ENCODE measurements at places on chromosomes 1 and 21.
A peak's percentile ranks its signal among the peaks of the same experiment; 100 is the strongest.

GRCh38 chr1:119631433-119632102 is 16.5 kb downstream of the ZNF697 start:
- peak; percentile 87 for DNase-seq

- peak; percentile 39 for DNase-seq
Observed at GRCh38 chr1:56688522-56689026, 43.5 kb downstream of the PRKAA2 start.

- peak; percentile 46 for DNase-seq
Observed at GRCh38 chr1:23282957-23283356, 61.1 kb downstream of the HNRNPR start.

DNA sequence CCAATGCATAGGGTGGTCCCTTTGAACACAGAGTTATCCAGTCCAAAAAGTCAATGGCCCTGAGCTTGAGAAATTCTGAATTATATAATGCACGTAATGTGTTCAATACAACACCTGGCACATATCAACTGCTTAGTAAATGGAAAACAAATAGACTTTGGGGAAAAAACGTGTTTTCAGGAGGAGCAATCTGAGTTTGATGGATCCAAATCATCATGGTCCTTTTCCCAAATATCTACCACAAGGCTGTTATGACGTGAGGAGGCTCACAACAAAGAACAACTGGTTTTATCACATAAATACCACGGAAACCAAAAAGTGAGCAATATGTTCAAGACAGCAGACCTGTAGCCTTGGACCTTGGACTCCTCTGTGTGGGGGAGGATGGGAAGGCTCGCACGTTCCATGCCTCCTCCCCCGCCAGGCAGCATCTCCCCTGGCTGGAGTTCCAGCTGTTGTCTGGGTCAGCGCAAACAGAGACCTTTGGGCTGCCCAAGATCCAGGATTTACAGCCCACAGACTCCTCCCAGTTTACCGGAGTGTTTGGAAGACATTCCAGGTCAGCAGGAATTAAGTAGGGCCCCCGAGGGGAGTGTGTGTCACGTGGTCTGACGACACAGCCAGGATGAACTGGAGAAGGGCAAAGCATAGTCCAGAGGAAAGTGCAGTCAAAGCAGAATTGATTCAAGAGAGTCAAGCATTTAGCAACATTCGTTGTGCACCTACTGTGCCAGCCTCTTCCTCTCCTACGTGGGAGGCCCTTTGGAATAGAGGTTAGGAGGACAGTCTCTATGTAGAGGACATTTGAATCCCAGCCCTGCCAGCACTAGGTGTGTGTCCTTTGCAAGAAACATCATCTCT is 32.2 kb upstream of the MED18 start:
- DNase-seq = peak; percentile 29

GRCh38 chr1:10909697-10910680 is 102.5 kb upstream of the TARDBP start:
- DNase-seq = no peak

DNA sequence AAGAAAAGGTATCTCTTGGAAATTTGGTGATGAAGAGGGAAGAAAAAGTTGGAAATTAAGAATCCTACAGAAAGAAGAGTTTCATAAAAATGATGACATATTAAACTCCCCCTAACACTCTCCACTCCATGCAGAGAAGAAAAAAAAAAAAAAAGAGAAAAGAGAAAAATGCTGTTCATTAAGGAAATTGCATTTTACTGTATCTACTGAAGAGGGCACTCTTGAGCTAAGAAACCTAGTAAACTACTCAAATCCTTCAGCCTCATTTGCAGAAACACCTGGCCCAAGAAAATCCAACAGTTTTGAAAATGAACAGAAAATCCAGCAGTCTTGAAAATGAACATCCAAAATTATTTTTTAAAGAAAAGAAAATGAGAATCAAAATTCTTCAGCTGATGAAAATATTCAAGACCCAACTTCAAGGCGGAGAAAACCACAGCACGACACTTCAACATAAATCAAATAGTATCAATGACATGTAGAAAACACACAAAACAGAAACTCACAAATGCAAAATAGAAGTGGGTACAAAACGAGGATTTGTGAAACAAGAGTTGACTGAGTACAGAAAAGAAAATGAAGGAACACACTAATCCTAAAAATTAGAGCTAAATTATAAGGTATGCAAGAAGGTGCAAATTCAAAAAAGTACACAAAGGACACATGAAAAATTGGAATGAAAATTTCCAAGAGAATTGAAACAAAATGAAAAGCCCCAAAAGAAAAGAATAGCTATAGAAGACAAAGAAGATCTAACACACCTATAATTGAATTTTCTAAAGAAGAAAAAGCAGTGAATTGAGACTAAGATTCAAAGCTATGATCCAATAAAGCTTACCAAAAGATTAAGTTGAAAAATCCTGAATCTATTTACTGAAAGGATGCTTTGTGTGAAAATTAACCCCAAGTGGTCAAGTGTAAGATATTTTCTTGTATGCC is 73.2 kb upstream of the DNAJC6 start:
- DNase-seq = no peak

GRCh38 chr1:247840818-247841217 is 878 bp downstream of the OR11L1 start:
- no peak for DNase-seq

DNA sequence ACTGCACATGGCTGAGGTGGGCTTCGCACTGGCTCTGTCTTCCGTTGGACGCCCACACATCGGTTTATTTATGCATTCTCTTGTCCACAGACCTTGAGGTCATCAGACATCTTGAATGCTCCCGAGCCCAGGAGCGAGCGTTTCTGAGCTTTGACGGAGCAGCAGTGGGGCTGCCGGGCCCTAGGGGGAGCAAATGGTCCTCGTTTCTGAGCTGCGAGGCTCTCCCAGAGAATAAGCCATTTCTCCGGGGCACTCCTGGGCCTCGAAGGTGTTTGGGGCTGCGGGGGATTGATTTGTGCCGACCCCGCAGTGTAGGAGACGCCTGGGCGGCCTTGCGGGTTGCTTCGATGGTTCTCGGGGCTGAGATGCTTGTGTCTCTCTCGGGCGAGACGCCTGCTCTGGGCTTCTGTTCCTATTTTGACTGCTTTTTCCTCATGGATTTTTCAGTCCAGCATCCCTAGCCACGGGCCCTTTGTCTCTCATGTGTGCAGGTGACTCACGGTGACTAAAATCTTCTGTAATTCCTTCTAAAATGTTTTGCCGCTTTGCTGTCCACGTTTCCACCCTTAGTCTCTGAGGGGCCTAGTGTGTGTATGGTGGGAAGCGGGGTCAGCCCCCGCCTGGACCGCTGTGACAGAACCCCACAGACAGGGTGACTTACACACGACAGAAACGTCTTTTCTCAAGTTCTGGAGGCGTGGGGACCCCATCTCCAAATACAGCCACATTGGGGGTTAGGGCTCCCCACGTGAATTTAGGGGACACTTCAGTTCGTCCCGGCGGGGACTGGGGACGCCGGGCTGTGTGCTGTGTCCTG is 62.1 kb downstream of the FAAP20 start:
- no peak for DNase-seq

GRCh38 chr21:44485254-44485793 is 30.0 kb downstream of the LRRC3 start:
- no peak for DNase-seq

- no peak for DNase-seq
Observed at GRCh38 chr1:208551633-208552320, 307.6 kb upstream of the PLXNA2 start.

- DNase-seq = peak; percentile 89
Observed at GRCh38 chr1:40267767-40268187, 9.7 kb downstream of the ZMPSTE24 start.

GRCh38 chr1:203888807-203889251 is 27.4 kb downstream of the SNRPE start:
- peak; percentile 29 for DNase-seq

GRCh38 chr1:51663105-51663504 is 46.2 kb downstream of the OSBPL9 start:
- no peak for DNase-seq

DNA sequence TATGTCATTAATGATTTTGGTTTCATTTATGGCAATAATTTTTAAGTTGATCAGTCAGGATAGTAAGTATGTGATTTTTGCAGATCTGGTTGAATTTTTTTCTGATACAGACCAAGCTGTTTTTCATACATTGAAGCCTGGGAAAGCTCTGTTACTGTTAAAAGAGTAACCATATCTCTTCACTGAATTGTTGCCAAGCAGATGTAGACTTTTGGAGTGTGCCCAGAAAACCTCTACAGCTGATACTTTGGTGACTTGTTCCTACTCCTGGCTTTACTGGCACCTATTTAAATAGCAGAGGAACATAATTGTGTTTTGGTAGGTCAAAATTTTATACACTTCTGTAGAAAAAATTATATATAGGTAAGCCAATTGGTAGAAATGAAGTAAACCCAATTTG is 49.4 kb downstream of the NFIA start:
- peak; percentile 31 for DNase-seq

DNA sequence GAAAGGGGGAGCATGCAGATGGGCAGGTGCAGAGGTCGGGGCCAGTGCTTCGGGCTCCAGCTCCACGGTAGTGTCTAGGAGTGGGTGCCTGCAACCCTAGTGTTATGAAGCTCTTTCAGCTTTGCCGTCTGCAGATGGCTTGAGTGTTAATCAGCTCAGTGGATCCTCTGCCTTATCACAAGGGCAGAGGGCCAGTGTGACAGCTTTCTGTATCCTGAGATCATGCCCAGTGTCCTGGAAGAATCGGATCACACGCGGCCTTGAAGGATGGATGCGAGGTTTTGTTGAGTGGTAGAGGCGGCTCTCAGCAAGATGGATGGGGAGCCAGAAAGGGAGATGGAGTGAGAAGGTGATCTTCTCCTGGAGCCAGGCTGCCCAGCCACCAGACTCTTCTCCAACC is 25.5 kb upstream of the C1orf146 start:
- DNase-seq = no peak

DNA sequence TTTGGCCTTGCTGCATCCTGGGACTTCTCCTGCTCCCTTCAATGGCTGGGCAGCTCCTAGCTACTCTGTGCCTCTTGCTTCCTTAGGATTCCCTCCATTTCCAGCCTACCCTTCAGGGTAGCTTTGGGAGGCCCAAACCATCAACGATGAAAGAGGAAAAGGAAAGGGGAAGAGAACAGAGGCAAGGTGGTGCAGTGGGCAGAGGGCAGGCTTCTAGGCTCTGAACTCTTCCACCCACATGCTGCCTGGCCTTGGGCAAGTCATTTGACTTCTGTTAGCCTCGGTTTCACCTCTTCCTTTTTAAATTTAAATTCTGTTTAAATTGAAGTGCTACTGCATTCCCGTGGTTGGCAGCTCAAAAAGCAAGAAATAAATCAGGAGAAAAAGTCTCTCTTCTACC is 5.7 kb upstream of the PPM1J start:
- no peak for DNase-seq

- no peak for DNase-seq
Observed at GRCh38 chr1:48007047-48007446, 9.9 kb upstream of the TRABD2B start.

- DNase-seq = no peak
Observed at GRCh38 chr1:37478890-37479254, 4.5 kb downstream of the ZC3H12A start.

DNA sequence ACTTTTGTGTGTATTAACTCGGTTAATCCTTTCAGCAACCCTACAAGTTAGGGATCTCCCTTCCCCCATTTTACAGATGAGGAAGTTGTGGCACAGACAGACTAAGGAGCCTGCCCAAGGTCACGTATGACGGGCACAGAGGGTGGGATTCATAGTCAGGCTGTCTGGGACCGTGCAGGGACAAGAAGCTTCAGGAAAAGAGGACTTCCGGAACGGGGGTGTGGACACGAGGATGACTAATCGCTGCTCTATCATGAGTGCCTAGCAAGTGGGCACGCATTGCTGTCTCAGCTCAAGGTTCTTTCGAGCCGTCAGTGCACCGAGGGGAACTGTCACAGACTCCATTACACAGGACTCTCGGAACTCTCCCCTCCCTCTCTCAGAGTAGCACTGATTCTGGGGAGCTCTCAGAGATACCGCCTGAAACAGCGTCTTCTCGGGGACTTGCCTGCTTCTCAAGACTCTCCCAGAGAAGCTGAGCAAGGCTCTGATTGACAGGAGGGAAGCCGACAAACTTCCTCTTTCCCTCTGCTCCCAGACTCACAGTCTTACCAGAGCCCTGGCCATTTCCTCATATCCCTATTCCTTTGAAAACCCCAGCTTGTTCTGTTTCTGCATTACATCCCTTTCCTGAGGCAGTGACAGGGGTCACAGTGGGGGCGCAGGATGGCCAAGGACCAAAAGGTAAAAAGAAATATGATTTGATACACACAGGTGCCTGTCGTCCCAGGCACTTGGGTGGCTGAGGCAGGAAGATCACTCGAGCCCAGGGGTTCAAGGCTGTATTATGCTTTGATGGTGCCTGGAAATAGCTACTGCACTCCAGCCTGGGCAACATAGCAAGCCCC is 14.4 kb downstream of the FHAD1 start:
- DNase-seq = no peak

Data from skeletal muscle cell (primary cell).